ENCODE measurements at places on chromosomes 4 and X.

GRCh38 chrX:134669378-134670098, 11.3 kb upstream of the PLAC1 start:
- peak; percentile 81 for DNase-seq

DNA sequence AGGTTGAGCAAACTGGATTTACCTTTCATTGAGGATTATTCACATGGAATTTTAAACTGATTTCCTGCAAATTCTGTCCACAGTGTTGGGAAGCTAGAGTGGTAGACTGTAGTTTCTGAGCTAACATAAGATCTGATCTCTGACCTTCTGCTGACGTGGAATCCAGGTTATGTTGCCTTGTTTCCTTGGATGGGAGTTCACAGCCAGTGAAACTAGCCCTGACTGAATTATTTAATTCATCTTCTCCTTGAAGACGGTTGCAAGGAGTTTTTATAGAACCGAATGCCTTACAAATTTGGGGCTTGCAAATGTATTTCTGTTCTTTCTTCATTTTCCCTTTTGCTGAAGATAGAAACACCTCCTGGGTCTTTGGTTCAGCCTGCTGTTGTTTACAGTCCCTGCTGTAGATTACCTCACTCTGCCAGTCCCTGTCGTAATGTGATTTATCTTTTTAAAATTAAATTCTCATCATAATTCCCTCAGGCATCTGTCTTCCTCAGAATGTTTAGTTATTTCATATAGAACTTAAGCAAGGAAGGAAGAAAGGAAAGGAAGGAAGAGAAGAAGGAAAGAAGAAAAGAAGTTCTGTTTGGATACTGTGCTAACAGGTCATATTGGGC, 113.9 kb downstream of the CEP135 start:
- DNase-seq = no peak

DNA sequence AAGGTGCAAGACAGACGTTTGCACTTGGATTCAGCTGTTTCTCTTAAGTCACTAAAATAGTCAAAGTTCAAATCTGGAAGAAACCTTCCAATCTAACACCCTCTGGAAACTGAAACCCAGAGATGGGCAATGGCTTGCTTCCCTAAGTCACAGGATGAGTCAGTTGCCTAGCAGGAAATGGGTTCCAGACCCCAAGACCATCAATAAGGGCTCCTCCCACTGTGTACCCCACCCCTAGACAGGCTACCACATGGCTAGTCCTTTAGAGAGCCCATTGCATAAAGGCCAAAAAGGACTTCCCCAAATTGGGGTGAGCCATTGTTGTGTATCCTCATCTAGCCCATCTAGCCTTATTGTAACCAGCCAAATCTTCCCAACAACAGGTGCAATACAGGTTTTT, 216.2 kb downstream of the HS6ST2 start:
- no peak for DNase-seq

GRCh38 chr4:15420642-15421041, 7.2 kb upstream of the C1QTNF7 start:
- DNase-seq = peak; percentile 88

DNA sequence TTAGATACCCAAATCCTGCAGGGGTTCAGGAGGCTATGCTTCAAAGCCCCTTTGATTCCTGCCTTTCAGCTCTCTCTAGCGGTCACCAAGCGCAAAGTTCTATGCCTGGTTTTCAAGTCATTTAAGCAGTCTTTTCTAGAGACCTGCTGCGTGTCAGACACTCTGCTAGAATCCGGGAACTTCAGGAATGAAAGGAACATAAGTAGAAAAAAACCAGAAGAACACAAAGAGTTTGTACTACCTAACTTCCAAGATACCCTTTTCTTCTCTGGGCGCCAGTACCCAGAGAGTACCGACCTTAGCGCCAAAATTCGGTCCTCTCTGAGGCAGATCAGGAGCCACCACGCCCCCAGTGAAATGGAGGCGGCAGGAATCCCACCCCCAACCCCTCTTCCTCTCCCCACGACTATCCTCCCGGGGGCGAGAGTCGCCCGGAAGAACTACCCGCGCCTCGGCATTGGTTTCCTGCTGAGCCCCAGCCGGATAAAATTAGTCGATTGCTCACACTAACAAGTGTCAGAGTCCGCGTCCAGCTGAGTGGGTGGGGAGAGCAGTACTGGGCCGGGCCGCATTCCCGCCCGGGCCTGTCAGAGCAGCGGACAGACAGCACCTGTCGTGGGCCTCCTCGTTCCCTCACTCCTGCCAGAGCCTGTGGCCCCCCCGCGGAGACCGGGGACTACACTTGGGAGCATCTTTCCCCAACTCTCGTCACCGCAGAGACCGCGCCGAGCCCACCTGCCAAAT, 78.8 kb downstream of the RLIM start:
- DNase-seq = peak; percentile 67

DNA sequence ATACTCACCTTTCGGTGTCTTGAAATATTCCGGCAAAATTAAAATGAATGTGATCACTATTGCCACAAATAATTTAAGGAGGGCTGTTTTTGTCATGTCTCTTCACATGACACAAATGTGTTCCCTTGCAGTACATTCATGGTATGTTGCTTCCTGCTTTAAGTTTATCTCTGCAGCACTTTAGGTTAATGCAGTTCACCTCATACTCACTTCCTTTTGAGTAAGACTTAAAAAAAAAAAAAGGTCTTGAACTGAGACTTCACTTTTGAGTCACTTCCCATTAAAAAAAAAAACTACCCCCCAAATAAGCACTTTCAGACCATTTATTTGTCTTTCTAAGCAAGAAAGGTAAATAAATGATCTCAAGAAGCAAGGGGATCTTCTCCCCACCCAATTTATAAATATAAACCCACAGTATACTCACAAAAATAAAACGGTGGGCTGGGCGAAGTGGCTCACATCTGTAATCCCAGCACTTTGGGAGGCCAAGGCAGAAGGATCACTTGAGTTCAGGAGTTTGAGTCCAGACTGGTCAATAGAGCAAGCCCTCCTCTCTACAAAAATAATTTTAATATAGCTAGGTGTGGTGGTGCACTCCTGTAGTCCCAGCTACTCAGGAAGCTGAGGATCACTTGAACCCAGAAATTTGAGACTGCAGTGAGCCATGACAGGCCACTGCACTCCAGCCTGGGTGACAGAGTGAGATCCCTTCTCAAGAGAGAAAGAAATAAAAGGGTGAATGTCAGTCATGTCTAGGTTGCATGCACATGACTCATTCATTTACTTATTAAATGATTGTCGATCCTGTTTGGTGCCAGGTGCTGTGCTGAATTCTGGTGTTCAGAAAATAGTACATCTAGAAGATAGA, at the start of gene TMEM156:
Gene TMEM156, minus strand, starts transcription at position 192 of the 868 bp plus-strand sequence. Its CDS starts 96 bp downstream, at position 96.
- peak; percentile 61 for DNase-seq
